ENCODE measurements at places on chromosomes 16 and 17.

DNA sequence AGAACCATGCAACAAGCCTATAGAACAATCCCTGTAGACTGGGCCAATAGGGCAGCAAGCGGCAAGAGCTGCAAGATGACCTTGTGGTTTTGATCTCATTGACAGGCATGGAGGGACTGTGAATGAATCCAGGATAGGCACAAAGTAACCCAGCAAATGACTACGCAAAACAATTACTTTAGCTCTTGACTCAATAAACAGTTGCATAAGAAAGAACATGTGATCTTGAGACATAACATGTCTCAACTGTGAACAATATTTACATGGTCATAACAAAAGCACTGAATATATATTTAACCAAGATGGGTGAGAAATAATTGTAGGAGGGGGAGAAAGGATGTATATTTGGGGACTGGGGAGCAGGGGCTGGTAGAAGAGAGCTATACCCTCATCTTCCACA lies 313.7 kb upstream of the CDH5 start:
- no peak for DNase-seq

DNA sequence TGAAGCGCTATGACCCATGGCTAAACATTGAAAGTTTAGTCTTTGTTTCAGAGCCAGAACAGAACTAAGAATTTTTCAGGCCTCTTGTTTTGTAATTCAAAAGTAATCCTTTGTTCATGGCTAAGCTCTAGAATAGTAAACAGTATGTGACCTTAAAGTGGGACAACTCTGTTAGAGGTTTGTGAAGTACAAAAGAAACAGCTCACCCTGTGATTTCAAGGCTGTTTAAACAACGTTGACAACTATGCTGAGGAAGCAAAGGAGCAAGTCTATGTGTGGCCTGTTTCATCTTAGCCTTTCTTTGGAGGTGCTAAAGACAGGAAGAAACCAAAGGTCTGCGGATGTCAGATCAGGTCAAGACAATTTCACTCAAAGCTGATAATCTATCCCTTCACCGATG lies 40.4 kb downstream of the MYOCD start:
- DNase-seq = no peak

GRCh38 chr16:35196313-35196712 lies 1736.9 kb downstream of the TP53TG3F start:
- no peak for DNase-seq

DNA sequence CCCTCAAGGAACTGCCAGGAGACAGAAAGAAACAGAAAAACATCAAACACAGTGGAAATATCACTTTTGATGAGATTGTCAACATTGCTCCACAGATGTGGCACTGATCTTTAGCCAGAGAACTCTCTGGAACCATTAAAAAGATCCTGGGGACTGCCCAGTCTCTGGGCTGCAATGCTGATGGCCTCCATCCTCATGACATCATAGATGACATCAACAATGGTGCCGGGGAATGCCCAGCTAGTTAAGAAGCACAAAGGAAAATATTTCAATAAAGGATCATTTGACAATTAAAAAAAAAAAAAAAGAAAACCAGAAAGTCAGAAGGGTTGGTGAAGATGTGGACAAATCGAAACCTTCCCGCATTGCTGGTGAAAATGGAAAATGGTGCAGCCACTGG lies 14.9 kb upstream of the CHMP6 start:
- no peak for DNase-seq

DNA sequence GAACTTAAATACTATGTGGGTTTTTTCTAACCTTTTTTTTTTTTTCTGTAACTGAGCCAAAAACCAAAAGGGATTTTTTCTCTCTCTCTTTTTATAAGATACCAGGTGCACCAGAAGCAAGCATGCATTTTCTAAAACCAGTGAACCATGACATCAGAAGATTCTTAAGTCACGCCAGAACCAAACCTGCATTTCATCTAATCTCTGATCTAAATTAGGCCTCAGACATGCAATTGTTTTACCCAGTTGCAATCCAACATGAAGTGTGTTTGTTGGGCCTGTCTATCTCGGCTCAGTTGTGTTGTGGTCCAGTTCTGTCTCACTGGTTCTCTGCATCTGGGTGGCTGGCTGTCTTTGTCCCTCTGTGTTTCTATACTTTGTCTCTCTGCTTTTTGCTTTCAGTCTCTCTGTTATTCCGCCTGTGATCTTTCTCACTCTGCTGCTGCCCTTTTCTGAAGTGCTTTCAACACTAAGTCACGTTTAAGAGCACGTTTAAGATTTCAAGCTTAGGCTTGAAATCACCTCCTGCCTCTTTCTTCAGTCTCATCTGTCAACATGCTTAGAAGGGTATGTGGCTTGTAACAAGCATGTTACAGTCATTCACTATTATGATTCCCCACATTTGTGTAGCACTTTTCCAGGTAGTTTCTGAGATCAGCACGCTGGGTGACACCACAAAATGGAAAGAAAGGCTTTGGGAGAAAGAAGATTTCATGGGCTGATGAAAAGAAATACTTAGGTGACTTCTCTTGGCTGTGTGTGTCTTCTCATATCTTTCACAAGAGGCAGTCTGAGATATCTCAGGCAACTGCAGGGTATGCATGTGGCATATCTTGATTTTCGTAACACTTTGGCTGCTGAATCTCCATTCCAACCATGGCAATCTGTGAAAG lies 488.9 kb downstream of the SHISA9 start:
- no peak for DNase-seq

DNA sequence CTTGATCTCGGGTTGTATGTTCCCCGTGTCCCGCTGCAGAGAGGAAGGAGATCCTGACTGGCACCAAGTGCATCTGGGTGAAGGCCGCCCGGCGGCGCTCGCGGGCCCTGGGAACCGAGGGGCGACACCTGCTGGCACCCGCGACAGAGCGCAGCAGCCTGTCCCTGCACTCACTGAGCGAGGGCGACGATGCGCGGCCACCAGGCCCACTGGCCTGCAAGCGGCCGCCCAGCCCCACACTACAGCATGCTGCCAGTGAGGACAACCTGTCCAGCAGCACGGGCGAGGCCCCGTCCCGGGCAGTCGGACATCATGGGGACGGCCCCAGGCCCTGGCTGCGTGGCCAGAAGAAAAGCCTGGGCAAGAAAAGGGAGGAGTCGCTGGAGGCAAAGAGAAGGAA lies 7.5 kb downstream of the BTBD17 start:
- DNase-seq = peak; percentile 53

DNA sequence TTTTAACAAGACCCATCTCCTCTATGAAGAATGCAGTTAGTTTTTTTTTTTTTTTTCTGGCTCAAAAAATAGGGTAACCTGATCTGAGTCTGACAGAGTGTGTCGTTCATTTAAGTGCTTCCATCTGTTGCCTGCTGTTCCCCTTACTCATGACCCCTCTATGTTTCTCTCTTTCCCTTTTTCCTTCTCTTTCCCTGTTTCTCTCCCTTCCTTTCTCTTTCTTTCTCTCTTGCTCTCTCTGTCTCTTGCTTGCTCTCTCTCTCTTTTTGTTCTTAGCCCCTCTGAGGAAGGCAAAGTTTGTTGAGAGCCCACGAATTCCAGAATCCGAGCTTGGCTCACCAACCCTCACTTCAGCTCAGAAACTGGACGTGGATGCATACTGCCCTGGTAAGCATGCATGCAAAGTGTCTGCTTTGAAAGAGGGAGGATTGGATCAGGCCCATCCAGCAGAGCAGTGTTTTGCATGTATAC lies 185.0 kb downstream of the TANC2 start:
- no peak for DNase-seq

DNA sequence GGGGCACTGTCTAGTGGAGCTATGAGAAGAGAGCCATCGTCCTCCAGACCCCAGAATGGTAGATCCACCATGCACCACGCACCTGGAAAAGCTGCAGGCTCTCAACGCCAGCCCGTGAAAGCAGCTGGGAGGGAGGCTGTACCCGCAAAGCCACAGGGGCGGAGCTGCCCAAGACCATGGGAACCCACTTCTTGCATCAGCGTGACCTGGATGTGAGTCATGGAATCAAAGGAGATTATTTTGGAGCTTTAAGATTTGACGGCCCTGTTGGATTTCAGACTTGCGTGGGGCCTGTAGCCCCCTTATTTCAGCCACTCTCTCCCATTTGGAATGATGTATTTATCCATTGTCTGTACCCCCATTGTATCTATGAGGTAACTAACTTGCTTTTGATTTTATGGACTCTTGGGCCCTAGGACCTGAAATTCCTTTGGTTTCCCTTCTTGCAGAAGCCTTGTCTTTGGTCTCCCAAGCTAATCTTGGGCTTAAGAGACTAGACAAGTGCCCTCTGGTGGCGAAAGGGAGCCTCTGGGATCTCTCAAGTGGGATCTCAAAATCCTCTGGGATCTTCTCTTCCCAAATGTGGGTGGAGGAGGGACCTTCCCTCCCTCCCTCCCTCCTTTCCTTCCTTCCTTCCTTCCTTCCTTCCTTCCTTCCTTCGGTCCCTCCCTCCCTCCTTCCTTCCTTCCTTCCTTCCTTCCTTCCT lies 58.2 kb upstream of the HAPSTR1 start:
- DNase-seq = peak; percentile 29

DNA sequence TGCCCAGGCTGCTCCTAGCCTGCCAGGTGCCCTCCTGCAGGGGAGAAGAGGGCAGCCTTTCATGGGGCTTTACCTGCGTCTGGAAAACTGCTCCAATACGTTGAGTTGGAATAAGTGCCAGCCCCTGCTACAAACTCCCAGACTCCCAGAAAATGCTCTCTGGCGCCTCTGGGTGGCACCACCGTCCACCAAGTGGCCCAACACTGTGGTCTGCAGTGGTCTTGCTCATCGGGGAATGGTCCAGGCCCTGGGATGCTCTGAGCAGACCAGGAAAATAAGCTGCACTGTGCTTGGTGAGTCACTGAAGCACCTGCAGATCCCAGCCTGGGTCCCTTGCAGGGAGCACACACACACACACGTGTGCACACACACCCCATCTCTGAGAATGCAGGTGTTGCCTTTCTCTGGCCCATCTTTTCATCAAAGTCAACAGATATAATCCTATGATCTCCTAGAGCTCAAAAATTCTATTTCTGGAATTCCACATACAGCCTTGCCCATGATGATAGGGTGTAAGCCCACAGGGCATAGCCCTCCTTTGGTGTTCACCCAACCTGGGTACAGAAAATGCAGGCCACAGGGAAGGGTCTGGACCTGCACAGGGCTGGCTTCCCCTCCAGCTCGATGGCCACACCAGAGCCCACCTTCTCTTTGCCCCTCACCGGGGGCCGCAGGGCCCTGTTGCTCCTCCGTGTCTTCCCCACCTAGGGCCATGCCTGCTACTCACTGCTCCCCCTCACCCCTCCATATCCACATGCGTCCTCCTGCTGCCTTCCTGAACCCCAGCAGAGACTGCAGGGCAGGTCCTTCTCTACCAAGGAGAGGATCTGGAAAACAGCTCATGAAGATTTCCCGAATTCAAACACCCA lies 20.5 kb downstream of the CDIP1 start:
- DNase-seq = no peak

- DNase-seq = no peak
Measured at GRCh38 chr17:76659928-76660655, 16.5 kb upstream of the ST6GALNAC1 start.

DNA sequence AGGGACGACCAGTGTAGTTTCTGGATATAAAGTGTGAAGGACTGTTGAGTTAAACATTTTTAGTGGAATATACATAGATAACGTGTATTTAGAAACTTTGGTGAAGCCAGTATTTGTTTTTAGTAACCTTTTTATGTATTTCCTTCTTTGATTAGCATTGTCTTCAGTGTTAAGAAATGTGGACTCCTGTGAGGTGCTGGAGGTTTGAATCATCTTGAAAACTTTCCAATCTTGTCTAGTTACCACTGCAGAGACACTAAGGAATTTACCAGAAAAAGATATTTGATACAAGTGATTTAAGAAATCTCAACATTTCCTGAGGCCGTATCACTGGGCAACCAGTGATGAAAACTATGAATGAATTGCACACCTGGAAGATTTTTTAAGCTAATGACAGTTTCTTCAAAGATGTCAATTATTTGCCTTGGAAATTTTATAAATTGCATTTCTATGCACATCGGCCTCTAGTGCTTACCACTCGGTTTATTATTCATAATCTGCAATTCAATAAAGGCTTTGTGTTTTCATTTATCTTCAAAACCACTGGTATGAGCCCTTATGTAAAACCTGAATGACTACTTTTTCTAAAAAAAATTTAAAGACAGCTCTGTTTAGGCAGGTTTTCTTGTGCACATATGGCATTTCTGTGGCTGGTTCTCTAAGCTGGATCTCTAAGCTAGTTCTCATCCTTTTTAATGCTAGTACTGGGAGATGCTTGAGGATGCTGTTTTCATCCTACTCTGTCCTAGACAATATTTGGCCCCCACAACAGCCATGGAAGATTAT lies 31.4 kb upstream of the ADCY7 start:
- no peak for DNase-seq
